ENCODE measurements at places on chromosomes 11 and 22.

DNA sequence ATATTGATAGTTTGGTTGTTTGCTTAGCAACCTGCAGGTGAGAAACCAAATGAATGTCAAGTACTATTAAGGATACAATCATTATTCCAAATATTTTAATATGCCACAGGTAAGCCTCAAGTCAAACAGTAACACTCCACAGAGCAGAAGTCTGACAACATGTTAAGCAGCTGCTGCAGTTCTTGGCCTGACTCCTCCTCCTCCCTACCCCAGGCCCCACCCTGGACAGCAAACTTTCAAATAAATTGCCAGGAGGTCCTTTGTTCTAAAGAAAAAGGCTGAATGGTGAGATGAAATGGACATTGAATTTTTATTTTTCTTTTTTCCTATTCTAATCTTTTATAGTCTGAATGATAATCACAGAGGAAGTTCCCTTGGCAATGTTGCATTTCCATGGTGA, 260.0 kb upstream of the POU2AF2 start:
- no peak for DNase-seq

GRCh38 chr11:35523331-35523768, 2.1 kb downstream of the PAMR1 start:
- no peak for DNase-seq

GRCh38 chr11:70512716-70513115, 114.4 kb downstream of the CTTN start:
- DNase-seq: no peak

- no peak for DNase-seq
These were observed 68.5 kb downstream of the PIWIL3 start for GRCh38 chr22:24706054-24706453.

- DNase-seq: no peak
These were observed 43.4 kb downstream of the SCUBE2 start for GRCh38 chr11:9047964-9048523.

DNA sequence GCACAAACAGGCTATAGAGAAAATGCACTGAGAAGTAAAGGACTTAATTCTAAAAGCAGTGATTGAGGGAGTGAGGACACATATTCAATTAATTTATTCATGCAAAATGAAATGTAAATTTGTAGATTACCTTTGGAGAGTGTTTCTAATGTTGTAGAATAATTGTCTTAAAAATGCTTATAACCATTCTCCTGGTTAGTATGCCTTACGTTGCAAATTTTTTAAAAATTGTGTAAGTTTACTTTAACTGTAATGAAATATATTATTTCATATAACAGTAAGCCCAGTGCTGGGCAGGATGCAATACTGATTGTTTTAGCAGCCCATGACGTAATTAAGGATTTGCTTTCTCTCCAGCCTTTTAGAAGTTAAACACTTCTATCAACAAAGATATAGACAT, 26.6 kb downstream of the OR52E1 start:
- DNase-seq: no peak

DNA sequence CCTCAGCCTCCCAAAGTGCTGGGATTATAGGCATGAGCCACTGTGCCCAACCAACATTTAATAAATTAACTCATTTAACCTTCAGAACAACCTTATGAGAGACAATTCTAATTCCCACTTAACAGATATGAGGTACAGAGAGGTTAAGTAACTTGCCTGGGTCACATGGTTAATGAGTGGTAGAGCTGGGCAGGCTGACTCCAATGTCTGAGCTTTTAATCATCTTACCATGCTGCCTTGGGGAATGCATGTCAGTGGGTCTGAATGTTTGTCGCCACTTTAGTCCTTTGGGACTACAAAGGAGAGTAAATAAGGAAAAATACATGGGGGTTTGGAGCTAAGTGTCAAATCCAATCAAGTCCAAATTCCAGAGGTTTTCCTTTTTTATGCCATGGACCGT, 11.2 kb upstream of the PIK3C2A start:
- DNase-seq: no peak
